H7 (cell line): ENCODE measurements at places on chromosomes 5 and 9. TPM values are rescaled to one million over a fixed set of nuclear protein-coding genes. Genes with fewer than 3 reads are reported as not detected.

SV2C gene
- under 0.01 TPM in 1 of 2 replicates, not detected in the other for total RNA-seq

GRCh38 chr5:139378941-139379361 is 4.1 kb downstream of the SLC23A1 start:
- DNase-seq, result peak; percentile 40

CXCL14 gene
- total RNA-seq, result 2.7 and 4.2 TPM in 2 replicates

PCDHA1 gene
- total RNA-seq, result not detected in 2 replicates

SYNPO gene
- 0.63 and 1.3 TPM in 2 replicates for total RNA-seq

SHOC1 gene
- total RNA-seq, result not detected in 2 replicates
